ENCODE measurements at places on chromosomes 6 and 20. TPM values are rescaled to one million over a fixed set of nuclear protein-coding genes. Genes with fewer than 3 reads are reported as not detected.

C6orf141 gene
- 0.43 TPM for total RNA-seq

KCNK16 gene
- total RNA-seq: not detected

MYT1 gene
- not detected for total RNA-seq

DNA sequence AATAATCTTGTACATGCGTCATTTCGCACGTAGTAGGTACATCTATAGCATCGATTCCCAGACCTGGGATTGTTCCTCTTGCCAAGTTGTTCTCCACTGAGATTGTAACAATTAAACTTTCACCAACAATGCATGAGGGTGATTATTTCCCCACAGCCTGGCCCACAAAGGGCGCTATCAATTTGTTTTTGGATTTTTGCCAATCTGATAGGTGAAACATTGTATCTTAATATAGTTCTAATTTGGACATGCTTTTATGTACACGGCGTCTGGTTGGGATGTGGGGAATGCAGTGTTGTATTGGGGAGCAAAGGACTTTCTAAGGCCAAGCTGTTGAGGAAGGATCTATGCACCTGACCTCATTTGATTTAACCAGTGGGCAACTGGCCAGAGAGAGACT is 59.5 kb downstream of the VEGFA start:
- DNase-seq: no peak

- DNase-seq: no peak
Observed at GRCh38 chr20:58161192-58161591, 67.3 kb downstream of the ANKRD60 start.

- no peak for DNase-seq
Observed at GRCh38 chr20:35700625-35701148, 1.5 kb downstream of the ROMO1 start.

GRCh38 chr6:6629402-6629801 is 40.9 kb downstream of the LY86 start:
- no peak for DNase-seq

Data from activated CD8-positive, alpha-beta T cell treated with anti-CD3 and anti-CD28 coated beads for 36 hours (primary cell).